ENCODE measurements at places on chromosomes 13 and 19.

GRCh38 chr13:106302843-106303242, 232.6 kb downstream of the EFNB2 start:
- DNase-seq = no peak

GRCh38 chr13:28181413-28181812, 43.1 kb downstream of the PAN3 start:
- no peak for DNase-seq

DNA sequence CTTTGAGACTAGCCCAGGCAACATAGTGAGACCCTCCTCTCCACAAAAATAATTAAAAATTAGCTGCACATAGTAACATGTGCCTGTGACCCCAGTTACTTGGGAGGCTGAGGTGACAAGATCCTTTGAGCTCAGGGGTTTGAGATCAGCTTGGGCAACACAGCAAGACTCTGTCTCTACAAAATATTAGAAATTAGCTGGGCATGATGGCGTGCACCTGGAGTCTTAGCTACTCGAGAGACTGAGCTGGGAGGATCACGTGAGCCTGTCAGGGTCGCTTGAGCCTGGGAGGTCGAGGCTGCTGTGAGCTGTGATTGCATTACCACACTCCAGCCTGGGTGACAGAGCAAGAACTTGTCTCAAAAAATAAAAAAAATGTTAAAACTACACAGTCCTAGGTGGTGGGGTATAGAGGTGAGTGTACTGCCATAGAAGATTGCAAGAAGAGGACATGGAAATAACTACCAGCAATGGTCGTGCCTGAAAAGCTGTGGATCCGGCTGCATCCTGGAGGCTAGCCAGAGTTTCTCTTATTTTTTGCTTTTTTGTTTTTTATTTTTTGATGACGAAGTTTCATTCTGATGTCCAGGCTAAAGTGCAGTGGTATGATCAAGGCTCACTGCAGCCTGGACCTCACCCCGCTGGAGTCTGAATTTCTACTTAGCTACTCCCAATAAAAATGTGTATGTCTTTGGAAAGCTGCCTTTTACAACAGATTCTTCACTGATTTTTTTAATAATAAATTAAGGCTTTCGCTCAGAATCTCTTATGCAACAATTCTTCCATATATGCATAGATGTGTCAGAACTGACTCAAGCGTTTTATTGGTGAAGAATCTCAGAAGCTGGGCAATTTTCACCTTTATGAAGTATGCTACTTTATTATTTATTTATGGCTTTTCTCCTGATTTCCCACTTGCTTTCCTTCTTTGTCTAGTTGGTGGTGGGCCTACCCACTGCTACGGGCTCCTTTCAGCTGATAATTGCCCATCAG, 393.8 kb downstream of the TSHZ3 start:
- DNase-seq = no peak

- peak; percentile 31 for DNase-seq
Observed at GRCh38 chr13:48731001-48731658, 77.4 kb downstream of the CYSLTR2 start.

DNA sequence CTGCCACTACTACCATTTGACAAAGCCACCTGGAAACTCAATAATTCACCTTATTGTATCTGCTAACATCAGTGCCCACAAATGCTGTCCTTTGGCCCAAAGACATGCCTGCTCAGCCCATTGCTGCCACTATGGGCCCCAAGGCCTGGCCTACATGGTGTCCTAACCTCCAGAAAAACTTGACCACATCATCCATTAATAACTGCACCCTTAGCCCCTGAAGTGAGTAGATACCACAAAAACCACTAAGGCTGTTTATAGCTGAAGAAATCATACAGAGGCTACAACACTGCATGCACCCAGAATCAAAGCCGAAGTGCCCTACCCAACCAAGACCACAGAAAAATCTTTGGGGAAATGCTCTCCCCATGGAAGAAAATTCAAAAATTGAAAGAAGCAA, 932.8 kb upstream of the SLITRK6 start:
- no peak for DNase-seq

- DNase-seq = no peak
Observed at GRCh38 chr19:16449330-16449961, 22.3 kb downstream of the EPS15L1 start.

- no peak for DNase-seq
Observed at GRCh38 chr19:54518844-54519243, 16.2 kb downstream of the LAIR2 start.

- DNase-seq = no peak
Observed at GRCh38 chr13:33940256-33940655, 122.3 kb downstream of the RFC3 start.

GRCh38 chr19:57632987-57633831, at the start of gene ZNF211:
TSS of gene ZNF211 (plus strand) at chr19:57633168. CDS start at chr19:57633347, 179 bp downstream.
- DNase-seq = peak; percentile 59

DNA sequence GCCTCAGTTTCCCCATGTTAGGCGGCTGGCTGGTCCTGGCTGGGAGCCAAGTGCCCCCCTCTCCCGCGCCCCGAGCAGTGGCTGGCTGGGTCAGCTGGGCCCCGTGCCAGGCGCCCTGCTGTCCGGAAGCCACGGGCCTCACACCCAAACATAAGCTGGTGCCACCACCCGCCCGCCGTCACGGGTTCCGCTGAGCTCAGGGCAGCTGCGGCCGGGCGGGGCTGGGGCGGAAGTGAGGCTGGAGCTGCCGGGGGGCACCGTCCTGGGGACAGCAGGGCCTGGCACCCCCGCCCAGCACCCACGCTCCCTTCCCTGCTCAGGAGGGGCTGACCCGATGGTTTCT, 19.3 kb downstream of the HCN2 start:
- no peak for DNase-seq

DNA sequence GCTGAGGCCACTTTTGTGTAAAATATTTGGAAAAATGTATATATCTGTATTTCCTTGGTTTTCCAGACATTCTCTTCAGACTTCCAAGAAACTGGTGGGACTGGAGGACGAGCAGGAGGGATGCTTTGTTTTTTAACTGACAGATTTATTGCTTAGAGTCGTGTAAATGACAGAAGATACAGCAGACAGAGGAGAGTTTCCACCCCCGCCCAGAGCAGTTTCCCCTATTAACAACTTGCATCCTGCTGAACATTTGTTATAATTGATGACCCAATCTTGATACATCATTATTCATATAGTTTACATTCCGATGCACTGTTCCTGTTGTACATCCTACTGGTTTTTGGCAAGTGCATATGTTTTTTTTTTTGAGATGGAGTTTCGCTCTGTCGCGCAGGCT, 7.1 kb upstream of the DOCK6 start:
- no peak for DNase-seq

GRCh38 chr13:114080739-114081561, 51.5 kb downstream of the RASA3 start:
- DNase-seq = no peak

DNA sequence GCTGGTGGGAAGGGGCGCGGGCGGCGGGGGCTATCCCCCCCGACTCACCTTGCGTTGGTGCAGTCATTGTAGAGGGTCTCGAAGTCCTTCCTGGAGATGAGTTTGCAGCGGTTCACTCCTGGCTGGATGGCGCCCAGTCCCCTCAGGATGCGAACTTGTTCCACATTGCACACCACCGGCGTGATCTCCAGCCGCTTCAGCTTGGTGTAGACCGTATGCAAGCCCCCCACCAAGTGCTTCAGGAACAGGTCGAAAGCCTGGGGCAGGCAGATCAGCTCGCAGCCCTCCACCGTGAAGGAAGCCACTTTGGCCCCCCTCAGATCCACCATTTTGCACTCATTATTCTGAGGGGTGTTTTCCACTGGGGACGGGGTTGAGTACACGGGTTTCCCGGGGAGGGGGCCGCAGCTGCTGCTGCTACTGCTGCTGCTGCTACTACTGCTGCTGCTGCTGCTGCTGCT, 1.1 kb downstream of the DACH1 start:
- DNase-seq = no peak

GRCh38 chr19:7674010-7675005, 2.6 kb upstream of the MCEMP1 start:
- DNase-seq = no peak

- no peak for DNase-seq
Observed at GRCh38 chr19:3145909-3146676, 10.3 kb downstream of the GNA15 start.

DNA sequence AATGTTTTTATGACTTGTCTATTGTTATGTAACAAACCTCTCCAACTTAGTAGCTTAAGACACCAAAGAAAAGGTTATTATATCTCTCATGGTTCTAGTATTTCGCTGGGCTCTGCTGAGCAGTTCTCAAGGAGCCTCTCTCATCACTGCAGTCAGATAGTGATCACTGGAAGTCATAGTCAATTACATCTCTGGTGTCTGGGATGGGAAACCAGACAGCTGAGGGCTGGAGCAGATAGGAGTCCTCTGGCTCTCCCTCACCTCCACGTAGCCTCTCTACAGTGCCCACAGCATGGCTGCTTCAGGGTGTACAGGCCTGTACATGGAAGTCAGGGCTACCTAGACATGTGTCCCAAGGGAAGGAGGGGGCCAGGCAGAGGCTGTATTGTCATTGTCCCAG, 507.5 kb downstream of the MYO16 start:
- no peak for DNase-seq

GRCh38 chr19:46271481-46272197, 25.2 kb upstream of the HIF3A start:
- DNase-seq = peak; percentile 98

DNA sequence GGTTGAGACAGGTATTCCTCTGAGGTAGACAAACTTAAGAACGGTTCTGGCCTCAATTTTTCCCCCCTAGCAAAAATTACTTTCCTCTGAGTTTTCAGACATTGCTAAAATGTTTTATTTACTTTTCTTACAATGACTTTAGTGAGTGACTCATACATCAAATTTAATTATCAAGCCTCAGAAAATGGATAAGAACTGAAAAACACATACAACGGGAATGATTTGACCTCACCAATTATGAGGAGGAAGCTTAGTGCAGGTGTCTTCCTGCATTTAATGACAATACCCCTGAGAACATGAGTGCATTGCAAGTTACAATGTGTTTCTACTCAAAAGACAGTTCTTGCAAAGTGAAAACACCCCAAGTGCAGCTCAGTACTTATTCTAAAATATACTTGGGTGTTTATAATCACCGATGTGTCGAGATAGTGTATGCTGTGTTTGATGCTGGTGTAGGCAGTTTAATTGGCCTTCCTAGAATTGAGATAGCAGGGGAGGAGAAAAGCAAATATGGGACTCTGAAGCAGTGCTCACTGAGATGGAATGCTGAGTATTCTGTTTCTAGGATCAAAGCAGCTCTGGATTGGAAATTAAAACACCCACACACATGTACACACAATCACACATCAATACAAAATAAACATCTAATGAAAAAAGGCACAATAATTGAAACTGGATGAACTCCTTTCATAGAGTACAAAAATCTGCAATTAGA, 189.5 kb upstream of the SLC10A2 start:
- DNase-seq = no peak

DNA sequence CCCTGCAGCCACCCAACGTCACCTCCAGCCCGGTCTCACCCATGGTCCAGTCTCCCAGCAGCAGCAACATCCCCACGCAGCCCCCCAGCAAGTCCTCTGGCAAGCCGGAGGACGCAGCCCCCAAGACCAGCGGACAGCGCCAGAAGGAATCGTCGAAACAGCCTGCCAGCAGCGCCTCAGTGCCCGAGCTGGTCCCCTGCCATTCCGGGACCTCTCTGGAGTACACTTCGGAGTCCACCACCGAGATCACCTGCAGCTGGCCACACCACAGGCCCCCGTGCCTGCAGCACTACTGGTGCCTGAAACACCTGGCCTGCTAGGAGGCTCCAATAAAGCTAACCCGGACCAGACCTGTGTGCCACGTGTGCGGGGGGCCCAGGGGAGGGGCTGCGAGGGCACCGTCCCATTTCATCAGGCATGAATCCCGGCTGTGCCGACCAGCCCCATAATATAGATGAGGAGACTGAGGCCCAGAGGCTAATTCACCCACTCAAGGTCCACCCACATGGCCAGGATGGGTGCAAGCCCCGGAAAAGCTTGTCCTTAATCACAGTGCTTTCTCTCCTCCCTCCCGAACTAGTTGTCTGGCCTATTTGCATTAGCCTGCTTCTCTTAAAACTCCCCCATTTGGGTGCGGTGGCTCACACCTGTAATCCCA, 6.7 kb downstream of the REEP6 start:
- DNase-seq = no peak

GRCh38 chr13:110250258-110250891, 56.6 kb downstream of the COL4A1 start:
- DNase-seq = no peak

DNA sequence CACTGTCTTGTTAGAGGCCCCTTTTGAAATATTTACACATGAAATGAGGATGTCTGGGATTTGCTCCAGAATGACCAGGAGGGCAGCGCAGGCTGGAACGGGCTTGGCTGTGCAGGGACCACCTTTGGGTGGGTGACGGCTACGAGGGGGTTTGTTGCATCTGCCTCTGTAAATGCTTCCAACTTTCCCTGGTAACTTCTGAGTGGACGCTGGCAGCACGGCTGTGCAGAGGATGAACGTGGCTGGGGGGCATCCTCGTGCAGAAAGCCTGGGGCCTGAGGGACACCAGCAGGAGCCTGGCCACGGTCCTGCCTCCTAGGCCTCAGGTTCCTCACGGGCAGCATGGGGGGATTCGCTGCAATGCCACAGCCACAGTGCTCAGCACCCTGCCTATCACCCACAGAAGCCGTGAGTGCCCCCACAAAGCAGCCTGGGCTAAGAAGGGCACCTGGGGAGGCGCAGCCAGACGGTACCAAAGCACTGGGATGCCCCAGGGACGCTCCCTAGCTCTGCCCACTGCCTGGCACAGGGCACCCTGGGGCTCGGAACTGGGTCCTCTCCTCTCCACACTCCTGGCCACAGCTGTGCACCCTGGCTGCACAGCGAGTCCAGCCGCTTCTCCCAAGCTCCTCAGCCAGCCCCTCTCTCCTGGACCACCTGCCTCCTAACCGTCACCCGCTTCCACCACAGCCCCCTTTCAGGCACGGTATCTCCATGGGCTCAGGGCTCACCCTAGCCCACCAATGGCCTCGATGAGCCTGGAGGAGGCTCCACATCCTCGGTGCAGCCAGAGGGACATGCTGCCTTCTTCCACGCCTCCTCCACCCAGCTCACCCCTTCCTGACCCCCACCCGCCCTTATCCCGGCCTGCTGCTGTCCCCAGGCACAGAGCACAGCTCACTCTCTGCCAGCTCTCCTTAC, 44.5 kb downstream of the MLLT1 start:
- no peak for DNase-seq

DNA sequence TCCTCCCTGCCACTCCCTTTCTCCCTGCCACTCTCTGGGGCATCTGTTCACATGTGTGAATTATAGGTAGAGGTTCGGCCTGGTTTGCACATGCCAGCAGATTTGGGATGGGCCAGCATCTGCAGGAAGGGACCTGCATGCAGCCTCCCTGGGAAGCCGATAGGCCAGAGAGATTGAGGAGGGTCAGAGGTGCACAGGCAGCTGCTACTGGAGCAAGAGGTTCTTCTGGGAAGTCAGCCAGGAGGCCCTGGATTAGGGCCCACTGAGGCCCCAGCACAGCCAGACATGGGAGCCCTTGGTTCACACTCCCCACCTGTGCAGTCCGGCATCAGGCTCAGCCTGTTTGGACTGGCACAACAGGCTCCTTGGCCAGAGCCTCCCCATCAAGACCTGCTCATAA, 12.1 kb downstream of the TUBA3C start:
- no peak for DNase-seq

GRCh38 chr19:45670670-45671453, 2.8 kb downstream of the GIPR start:
- no peak for DNase-seq

- no peak for DNase-seq
Observed at GRCh38 chr19:14354445-14354844, 26.8 kb upstream of the ADGRE5 start.

GRCh38 chr13:113952983-113953520, 20.8 kb downstream of the C13orf46 start:
- DNase-seq = no peak
